ENCODE measurements at places on chromosomes 5 and 9. TPM values are rescaled to one million over a fixed set of nuclear protein-coding genes. Genes with fewer than 3 reads are reported as not detected.

GRCh38 chr5:32790411-32790951 is 79.4 kb downstream of the NPR3 start:
- no peak overlapping the region for H3K27ac ChIP-seq
- DNase-seq = no peak
- no peaks in the 10 kb centered on the region for H3K4me1 ChIP-seq
- no peak overlapping the region for H3K4me3 ChIP-seq
- H3K27me3 ChIP-seq = no peaks in the 10 kb centered on the region

GRCh38 chr9:68560071-68560844 is 19.6 kb upstream of the TMEM252 start:
- H3K4me1 ChIP-seq = no peaks in the 10 kb centered on the region
- H3K36me3 ChIP-seq = no peaks in the 10 kb centered on the region
- no peak overlapping the region for H3K4me3 ChIP-seq
- H3K27me3 ChIP-seq = no peaks in the 10 kb centered on the region

GRCh38 chr5:87121304-87122150 is 146.2 kb upstream of the RASA1 start:
- no peaks in the 10 kb centered on the region for H3K27me3 ChIP-seq
- no peak overlapping the region for H3K27ac ChIP-seq
- no peak overlapping the region for H3K4me3 ChIP-seq
- peak; percentile 36 for DNase-seq
- no peaks in the 10 kb centered on the region for H3K36me3 ChIP-seq
- no peaks in the 10 kb centered on the region for H3K4me1 ChIP-seq

DNA sequence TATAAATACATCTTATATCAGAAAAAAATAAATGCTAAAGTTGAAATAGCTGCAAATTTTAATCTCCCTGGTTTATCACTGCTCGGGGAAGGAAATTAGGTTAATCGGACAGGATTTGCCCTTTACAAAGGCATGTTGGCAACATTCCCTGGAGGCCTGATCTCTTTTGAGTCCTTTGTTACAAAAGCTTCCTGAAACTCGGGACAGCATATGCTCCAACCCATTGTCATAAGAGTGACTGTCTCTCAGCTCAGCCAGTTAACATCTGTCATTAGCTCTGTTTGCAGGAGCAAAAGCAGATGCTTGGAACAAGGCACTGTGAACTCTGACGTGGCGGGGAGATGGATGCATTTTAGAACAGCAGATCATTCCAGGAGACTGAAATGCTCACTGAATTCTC is 80.6 kb downstream of the MYO10 start:
- no peaks in the 10 kb centered on the region for H3K36me3 ChIP-seq
- no peak for DNase-seq
- H3K27ac ChIP-seq = no peak overlapping the region

Gene FGF18
- not detected for total RNA-seq

DNA sequence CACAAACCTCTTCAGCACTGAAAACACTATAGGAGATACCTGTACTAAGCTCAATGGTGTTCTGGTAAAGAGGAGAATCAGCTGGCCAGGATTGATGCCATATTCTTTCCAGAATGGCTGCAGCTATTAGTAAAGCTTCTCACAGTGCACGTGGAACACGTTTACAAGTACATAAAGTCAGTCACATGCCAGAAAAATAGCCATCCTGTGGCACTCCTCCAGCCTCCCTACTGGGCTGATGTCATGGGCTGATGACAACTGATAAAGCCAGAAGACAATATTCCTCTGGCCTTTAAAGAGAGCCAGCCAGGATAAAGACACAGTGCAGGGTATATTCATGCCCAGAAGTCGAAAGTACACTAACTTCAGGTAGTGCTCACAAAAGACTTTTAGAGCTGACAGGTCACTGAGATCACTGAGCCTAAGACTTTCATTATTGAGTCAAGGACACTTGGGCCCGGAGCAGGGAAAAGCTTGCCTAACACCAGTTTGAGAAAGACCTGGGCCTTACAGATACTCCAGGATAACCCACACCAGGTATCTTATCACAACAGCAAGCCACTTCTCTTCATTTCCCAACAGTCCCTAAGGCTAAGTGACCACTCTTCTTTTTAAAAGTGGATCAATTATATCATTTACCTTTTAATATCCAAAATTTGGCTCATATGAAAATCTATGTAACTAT is 29.4 kb downstream of the ABITRAM start:
- DNase-seq = no peak
- H3K27ac ChIP-seq = no peak overlapping the region
- H3K27me3 ChIP-seq = no peaks in the 10 kb centered on the region
- H3K36me3 ChIP-seq = no peaks in the 10 kb centered on the region
- H3K4me3 ChIP-seq = no peak overlapping the region

Gene SPIN1
- 11.9 TPM for total RNA-seq

DNA sequence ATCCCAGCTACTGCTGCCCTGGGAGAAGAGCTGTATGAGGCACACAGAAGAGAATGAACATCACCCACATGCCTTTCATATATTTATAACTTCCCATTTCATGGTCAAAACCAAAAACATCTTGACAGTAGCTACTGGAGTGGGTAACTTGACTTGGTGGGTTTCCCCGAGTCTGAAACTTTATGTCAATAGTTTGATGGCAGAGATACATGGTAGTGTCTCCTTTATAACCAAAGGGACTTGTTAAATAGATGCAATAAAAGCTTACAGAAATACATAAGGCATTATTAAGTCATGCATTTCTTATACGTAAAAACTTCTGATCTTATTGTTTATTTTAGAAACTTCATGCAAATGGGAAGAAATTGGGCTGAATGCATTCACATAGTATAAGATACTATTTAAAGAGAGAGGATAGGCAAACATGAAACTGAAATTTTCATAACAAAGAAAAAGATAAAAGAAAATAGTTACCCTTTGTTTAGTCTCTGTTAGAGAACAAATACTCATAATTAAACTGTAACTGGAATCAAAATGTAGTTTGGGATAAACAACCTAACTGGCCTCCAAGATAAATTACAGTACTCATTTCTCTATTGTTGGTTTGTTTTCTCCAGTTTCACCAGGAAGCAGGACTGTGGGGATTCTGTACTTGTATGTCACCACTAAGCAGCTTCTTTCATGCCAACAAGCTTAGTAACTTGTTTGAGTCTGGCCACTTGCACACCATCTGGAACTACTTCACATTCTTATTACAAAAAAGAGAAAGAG is 459.3 kb upstream of the MEF2C start:
- H3K27me3 ChIP-seq = no peaks in the 10 kb centered on the region
- H3K27ac ChIP-seq = no peak overlapping the region
- no peak for DNase-seq

GRCh38 chr5:179839328-179840256 is 18.9 kb downstream of the SQSTM1 start:
- peak overlapping the region; percentile 88 for H3K27ac ChIP-seq
- peaks cover 43% of the 10 kb centered on the region for H3K4me1 ChIP-seq
- H3K4me3 ChIP-seq = no peak overlapping the region
- H3K27me3 ChIP-seq = no peaks in the 10 kb centered on the region
- peaks cover 34% of the 10 kb centered on the region for H3K36me3 ChIP-seq
- peak; percentile 88 for DNase-seq

Gene SPINK4
- total RNA-seq = not detected

Data from gastrocnemius medialis (tissue), 4 donors.